Stimulated activated CD4-positive, alpha-beta T cell treated with anti-CD3 and anti-CD28 coated beads, Interleukin-15, amount 100 ng/mL, for 48 hours (primary cell): ENCODE measurements at places on chromosomes 2 and 18.

DNA sequence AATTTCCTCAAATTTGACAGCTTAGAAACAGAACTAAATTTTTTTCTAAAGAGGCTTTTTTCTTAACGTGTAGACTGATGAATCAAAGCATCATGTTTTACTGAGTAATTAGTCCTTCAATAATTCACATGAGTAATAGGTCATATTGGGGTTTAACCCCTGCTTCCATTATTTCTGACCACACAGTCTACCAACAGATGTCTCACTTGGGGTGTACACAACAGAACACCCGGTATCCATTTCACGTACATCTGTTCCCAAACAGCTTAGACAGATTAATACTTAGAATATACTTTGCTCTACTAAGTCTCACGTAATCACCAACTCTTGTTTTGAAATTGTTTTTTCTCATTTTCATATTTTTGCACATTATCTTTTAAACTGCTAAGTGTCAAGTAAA is 14.8 kb downstream of the CERKL start:
- DNase-seq: no peak

GRCh38 chr2:4139316-4139715 is 435.9 kb downstream of the DCDC2C start:
- no peak for DNase-seq

DNA sequence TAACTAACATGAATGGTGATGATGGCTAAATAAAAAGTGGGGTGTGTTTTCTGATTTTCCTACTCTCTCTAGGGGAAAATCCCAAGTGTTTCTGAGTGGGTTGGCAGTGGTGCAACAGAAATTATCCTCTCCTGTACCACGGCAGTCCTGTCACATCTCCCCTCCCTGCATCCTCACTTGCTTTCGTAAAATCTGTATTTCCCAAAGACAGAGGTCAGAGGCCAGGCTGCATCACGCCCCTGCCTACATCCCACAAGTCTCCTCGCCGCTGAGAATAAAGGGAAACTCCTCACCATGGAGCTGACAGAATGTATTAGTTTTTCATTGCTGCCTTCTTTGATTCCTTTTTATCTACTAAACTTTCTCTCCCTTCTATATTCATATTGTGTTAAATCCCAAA is 13.1 kb downstream of the FBLN7 start:
- DNase-seq: no peak

DNA sequence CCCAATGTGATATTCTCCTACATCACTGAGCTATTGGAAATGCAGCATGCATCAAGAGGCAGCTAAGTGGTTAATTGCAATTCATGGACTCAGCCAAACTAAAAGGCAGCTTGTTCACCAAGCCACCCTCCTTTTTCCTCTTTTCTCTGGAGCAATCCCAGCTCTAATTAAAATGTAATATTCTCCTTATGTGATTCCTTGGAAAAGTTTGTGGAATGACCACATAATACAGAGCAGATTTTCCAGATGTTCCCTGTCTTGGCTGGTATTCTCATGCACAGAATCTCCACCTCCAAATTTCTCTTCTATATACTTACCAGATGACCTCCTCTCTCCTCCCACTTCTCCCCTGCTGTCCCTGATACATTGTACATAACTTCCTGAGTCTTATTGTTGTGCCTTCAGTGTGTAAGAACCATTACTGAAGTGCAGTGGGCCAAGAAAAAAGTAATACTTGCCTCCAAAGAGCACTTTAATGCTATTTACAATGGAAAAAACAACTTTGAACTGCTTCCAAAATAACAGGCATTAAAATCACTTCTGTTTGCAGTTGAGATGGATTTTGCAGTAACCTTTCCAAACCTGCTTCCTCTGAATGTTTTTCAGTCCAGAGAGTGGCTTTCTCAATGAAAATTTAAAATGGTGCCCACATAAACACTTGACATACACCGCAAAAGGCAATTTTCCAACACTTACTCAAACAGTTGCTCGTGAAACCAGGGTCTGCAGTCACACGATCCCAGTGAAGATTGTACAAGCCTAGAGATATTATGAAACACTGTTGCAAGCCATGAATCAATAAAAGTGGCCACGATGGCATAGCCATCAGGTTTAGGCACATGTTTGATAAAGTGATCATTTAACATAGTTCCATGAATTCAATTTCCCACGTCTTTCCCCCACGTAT is 258.0 kb downstream of the MTX2 start:
- no peak for DNase-seq

DNA sequence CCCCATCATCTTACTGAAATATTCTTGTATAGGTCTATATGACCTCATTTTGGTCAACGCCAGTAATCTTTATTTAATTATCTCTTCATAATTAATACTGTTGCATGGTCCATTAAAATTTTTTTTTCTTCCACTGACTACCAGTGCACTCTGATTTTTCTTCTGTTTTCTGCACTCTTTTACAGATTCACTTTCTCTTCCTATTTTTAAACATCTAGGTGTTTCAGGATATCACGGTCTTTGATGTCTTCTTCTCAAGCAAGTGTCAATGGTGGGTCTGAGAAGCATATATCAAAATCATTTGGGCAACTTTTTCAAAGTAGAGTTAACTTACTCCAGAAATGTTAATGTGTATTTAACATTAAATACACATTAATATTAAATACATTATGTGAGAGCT is 51.4 kb downstream of the CCDC141 start:
- DNase-seq: no peak

- no peak for DNase-seq
Observed at GRCh38 chr2:26649322-26649721, 8.2 kb upstream of the CIB4 start.

DNA sequence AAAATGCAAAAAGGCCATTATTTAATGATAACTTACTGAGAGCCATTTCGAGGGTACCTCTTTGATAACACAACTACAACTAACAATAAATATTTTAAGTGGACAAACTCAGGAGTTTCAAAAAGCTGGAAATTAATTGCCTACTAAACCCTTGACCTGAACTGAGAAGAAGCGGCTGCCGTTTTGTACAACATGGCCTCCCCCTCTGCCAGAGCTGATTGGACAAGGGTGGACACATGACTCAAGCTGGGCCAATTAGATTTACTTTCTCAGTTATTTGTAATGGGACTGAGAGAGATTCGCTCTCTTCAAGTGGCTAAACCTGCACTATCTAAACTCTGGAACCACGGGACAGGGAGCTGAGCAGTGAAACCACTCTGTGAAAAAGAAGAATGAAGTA is 135.9 kb upstream of the SERPINE2 start:
- DNase-seq: no peak

GRCh38 chr2:235056768-235057167 is 105.0 kb downstream of the SH3BP4 start:
- DNase-seq: no peak

GRCh38 chr2:1632002-1632348 is 112.3 kb downstream of the PXDN start:
- DNase-seq: no peak

- DNase-seq: no peak
Observed at GRCh38 chr2:238421695-238422035, 5.1 kb upstream of the ASB1 start.

GRCh38 chr2:217834057-217834620 is 168.7 kb downstream of the TNS1 start:
- no peak for DNase-seq

DNA sequence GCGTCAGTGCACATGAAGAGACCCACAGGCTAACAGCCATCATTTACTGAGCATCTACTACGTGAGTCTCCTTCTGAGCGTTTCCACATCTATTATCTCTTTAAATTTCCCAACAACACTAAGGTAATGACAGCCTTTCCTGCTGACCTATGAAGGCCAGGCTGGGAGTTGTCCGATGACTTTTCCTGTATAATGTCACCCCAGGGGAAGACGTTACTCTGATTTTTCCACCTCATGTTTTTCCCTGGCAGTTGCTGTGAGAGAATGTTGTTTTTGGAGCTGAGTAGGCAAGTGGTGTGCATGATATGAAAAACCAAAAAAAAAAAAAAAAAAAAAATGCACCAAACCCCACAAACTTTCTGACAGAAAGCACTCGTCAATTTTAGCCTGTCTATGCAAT is 207.6 kb downstream of the SLC8A1 start:
- no peak for DNase-seq

DNA sequence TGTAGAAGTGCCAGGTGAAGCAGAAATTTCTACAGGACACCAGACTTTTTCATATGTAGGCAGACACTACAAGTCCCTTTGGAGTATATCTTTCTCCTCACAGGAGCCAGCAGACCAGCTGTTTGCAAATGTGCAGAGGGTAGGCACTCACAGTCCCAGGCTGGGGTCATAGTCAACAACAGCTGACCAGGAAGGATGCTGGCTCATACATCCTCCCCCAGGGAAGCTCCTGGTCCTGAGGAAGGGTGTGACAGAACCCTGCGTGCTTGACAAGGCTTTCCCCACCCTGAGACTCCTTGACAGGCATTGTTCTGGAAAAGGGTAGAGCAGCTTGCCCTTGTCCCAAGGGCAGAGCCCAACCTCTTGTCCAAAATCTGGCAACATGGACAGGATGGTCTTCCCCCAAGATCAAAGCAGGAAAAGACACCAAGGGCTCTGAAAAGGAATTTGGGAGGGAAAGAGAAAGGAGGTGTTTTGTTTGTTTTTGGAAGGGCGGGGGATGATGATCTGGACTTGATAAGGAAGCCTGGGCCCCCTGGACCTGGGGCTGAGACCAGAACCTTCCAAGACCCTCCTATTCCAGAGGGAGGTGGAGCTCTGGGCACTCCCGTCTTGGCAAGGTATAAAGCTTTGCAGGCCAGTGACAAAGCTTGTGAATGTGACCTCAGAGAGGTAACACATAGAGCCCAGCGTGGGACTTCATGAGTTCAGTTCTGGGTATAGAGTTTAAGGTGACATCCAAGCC is 87.1 kb downstream of the GFPT1 start:
- DNase-seq: no peak

GRCh38 chr2:85547089-85547858 is 8.3 kb downstream of the MAT2A start:
- DNase-seq: no peak

DNA sequence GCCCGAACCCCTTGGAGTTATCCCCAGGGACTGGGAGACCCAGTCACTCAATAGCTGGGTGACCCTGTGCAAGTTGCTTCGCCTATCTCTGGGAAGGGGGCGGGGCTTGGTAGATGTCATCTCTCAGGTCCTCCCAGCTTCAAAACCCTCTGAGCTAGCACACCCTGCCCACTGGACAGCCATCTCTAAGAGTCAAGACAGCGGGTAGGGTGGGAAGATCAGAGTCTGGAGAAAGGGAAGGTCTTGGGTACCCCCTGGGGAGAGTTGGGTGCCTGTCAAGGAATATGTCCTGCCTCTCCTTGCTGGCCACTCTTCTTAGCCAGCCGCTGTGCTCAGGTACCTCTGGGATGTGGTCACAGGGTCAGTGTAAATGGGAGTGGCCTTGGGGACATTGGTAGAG is 8.0 kb downstream of the GLI2 start:
- no peak for DNase-seq

DNA sequence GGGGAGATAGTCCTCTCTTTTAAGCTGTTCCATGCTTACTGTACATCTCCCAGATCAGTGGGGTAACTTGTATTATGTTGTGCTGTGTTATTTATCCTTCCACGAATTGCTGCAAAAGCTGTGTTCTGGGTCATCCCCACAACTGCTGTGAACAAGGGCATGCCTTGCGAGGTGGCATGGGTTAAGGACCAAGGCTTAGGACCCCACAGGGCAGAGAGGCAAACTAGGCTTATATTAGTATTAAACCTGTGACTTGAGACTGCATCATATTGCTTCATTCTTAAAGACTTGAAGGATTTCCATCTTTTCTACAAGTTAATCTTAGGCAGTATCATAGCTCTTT is 19.9 kb downstream of the RND3 start:
- DNase-seq: no peak

DNA sequence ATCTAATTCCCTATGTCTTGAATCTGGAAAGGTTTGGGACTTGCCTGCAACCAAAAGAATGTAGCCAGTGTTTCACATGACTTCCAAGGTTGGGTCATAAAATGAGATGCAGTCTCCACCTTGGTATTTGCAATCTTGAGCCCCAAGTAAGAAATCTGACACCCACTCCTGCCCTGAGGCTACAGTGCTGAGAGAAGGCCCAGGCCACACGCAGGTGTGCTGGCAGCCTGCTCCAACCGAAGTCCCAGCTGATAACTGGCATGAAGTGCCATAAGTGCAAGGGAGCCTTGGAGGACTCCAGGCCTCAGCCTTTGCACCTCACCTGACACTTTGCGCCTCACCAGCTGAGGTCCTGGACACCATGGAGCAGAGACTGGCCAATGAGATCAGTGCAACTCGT is 182.7 kb downstream of the ANAPC1 start:
- DNase-seq: no peak

- no peak for DNase-seq
Observed at GRCh38 chr18:23311351-23312121, 141.6 kb upstream of the RIOK3 start.

DNA sequence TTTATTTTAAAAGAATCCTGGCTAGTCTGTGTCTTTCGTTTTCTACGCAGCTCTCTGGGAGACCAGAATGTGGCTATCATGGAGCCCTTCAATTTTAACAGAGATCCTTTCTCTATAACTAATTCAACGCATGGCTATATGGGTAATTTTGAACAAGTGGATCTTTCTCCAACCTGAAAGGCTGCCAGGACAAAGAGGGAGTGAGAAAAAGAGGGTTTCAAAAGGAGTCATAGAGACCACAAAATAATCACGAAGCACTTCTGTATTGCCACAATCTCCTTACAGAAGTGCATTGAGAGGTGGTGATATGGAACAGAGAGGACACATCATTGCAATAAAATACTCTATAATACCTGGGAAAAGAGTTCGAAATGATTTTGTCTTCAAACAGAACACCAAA is 21.7 kb upstream of the CDH2 start:
- no peak for DNase-seq

GRCh38 chr2:6937582-6937981 is 20.4 kb downstream of the RNF144A start:
- DNase-seq: no peak

DNA sequence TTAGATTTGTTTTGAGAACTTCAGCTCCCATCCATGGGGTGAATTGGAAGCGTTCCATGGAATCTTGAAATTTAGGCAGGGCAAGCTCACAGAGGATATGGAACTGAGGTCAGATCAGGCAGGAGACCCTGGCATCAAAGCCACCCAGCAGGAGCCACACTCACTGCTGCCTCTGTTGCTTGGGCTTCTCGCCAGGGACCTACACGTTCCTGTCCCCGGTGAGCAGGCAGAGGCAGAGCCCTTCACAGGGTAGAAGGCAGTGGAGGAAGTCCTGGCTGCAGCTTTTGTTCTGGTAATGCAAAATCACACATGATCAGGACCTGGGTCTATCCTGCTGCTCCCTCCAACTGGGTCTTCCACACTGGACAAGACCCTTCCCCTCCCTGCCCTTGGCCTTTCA is 42.1 kb downstream of the CAPN13 start:
- DNase-seq: no peak

- no peak for DNase-seq
Observed at GRCh38 chr2:40434731-40435271, 17.1 kb downstream of the SLC8A1 start.
